T-helper 17 cell (primary cell): ENCODE measurements at places on chromosomes 3 and 15.

DNA sequence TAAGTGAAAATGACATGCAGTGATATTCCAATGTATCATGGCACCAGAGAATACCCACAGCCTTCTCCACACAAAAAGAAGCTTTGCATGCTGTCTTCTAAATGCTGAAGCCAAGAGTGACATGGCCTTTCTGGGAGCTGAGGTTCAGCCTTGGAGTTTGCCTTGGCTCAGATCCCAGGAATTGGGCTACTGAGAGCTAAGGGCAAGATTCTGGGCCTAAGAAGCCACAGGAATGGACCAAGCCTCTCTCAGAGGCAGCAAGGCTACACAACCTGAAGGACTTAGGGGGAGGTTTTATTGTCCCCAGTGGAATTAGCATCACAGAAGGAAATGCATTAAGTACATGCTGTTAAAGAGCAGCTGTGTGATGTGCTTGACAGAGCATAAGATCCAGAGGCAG is 1078.5 kb downstream of the TUSC7 start:
- no peak for DNase-seq

GRCh38 chr3:126938520-126939337 is 44.2 kb upstream of the PLXNA1 start:
- DNase-seq = no peak

DNA sequence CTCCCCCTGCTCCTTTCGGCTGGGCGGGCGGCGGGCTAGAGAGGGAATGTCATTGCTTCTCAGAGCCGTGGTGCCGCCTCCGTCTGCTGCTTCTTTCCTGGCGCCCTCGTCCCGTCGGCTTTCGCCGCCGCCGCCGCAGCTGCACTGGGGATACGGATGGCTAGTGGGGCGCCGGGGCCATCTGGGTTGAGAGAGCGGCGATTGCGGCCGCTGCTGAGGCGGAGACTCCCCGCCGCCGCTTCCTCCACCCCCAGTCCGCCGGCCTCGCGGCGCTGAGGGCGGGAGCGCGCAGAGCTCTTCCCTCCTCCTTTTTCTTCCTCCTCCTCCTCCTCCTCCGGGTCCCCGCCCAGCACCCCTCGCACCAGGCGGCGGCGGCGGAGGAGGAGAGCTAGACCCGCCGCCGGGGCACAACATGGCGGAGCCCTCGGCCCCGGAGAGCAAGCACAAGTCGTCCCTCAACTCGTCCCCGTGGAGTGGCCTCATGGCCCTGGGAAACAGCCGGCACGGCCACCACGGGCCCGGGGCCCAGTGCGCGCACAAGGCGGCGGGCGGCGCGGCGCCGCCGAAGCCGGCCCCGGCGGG is at the start of gene STT3B:
STT3B (plus strand) TSS at position 339 of the 582 bp plus-strand sequence; CDS start at position 413, 74 bp downstream.
- peak; percentile 64 for DNase-seq

DNA sequence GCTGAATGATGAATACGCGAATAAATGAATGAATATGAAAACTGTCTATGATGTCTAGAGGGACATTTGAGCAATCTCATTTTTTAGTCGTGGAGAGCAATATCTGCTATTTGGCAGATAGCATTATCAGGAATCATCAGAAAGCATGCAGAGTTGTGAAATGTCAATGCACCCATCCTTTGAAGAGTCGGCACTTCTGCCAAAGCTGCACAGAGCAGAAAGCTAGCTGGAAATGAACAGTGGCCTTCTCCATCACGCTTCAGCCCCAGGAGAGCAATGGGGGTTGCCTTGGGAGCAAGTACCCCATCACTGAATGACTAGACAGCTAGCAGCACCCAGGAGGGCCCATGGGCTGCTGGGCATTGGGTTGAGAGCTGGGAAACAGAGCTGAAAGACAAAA is 69.1 kb upstream of the PROK2 start:
- no peak for DNase-seq

DNA sequence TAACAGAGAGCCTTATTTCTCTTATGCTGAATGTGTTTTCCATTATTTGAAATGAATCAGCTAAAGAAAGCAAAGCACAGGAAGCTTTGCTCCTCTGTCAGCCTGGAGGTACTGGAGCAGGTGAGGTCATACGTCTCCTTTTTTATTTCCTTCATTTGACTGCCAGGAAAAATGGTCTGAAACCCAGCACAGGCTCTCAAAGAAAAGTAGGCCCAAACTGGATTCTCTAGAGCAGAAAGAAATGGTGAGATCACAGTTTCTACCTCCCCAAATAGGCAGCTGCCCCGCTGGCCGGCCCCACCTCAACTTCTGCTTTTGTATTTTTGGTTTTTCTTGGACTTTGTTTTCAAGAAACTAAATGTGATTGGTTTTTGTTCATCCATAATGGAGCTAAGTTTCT is 95.1 kb downstream of the RPL39L start:
- DNase-seq = no peak

DNA sequence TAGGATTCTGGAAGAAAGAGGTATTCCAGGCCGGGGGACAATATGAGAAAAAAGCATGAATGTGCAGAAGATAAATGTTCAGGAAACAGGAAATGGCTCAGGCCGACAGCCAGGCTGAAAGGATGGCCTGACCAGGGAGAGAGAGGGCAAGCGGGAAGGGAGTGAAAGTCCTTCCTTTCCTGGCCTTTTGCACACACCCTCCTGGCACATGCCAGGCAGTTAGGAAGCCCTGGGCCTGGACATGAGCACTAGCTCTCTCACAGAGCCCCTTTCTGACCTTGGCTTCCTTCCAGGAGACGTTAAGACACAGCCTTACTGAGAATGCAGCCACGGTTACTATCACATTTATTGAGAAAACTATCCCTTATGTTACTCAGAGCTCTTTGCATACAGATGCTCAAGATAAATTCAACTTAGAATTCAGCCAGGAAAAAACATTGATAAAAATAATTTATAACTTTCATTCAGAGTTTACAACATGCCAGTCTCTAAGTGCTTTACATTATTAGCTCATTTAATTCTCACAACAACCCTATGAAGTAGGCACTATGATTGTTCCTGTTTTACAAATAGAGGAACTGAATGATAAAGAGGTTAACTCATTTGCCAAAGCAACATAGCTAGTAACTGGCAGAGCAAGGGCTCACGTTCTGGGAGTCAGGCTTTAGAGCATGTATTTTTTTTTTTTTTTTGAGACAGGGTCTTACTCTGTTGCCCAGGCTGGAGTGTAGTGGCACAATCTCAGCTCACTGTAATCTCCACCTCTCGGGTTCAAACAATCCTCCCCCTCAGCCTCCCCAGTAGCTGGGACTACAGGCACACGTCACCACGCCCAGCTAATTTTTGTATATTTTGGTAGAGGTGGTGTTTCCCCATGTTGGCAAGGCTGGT is 39.4 kb upstream of the SMAD3 start:
- no peak for DNase-seq

DNA sequence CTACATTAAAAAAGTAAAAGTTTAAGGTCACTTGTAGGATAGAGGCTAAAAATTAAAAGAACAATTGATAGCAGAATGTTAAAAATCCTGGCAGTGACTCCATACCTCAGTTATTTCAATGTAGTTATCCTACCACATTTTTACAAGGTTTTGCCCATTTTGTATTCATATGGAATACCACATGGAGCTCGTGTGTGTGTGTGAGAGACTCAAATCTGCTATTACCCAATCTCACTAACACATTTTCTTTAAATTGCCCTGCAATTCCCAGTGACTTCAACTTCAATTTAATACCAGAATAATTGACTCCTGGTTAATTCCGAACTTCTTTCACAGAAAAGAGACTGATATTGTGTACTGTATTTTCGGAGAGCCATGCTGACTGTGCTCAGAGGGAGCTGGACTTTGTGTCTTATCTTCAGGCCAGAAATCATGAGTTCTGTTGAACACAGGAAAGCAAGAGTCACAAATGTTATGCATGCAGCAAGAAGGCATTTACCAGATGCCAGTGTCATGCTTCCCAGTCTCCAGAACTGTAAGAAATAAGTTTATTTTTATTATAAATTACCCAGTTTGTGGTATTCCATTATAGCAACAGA is 529.0 kb upstream of the NECTIN3 start:
- no peak for DNase-seq

- DNase-seq = no peak
These were observed 30.5 kb downstream of the ANP32A start for GRCh38 chr15:68790242-68790575.

DNA sequence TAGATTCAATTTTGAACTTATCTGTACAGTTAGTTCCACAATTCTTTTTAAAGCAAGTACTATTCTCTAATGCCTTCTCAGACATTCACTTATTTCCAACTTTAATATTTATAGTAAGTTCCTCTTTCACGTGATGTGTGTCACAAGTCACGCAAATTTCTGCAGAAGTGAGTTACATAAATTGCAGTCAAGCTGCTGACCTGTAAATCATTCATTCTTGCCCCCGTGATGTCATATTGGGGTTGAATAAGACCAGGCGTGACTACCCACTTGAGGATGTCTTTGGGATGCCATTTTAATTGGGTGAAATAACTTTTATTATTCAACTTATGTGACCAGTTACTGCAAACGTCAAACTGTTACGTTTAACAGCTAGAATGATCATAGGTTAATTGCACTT is 15.1 kb downstream of the PPARG start:
- no peak for DNase-seq

GRCh38 chr3:42190701-42191442 is 75.1 kb downstream of the CCK start:
- peak; percentile 32 for DNase-seq

DNA sequence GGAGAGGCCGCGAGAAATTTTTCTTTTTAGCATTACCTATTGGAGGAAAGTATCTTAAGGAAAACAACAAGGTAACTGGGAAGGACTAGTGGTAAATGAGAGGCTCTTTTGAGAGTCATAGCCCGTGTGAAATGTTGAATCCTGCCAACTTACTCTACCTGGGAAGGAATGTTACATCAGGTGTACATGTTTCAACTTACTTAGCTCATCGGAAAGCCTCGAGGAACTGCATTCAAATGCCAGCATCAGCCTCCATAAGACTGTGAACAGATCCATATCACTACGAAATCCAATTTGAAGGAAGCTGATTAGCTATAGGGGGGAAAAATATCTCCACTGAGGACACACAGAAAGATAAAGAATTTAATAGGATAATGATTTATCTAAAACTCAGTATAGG is 72.3 kb upstream of the PDZRN3 start:
- no peak for DNase-seq

GRCh38 chr15:40481341-40482074 is 10.7 kb downstream of the CHST14 start:
- no peak for DNase-seq

- no peak for DNase-seq
These were observed 72.8 kb downstream of the GABRG3 start for GRCh38 chr15:27043770-27044169.

DNA sequence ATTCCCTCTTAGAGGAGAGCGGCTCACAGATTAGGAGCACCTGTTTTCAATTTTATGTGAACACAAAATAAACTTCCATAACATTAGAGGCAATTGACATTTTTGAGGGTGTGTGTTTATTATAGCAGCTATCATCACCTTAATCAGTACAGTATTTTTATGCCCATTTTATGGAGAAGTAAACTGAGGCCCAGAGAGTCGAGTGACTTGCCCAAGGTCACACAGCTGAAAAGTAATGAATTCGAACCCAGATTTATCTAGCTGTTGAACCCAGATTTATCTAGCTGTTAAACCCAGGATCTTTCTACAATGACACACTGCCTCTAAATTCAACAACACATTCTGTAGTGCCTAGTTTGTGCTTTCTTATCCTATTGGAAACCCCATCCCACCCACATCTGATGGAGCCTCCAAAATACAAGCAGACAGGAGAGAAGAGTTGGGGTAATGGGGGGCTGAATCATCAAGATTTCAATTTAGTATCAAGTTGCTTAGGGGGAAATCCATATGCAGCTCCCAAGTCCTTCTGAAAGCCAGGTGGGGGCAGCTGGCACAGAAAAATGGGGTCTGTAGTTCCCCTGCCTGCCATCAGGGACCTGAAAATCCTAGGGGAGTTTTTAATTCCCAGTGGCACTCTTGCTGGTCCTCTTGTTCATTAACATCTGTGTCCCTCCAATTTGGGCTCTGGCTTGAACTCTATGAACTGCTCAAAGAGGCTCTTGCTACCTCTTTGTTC is 50.4 kb upstream of the TRA2B start:
- no peak for DNase-seq

GRCh38 chr15:100833417-100834389 is 45.9 kb upstream of the ALDH1A3 start:
- DNase-seq = no peak

DNA sequence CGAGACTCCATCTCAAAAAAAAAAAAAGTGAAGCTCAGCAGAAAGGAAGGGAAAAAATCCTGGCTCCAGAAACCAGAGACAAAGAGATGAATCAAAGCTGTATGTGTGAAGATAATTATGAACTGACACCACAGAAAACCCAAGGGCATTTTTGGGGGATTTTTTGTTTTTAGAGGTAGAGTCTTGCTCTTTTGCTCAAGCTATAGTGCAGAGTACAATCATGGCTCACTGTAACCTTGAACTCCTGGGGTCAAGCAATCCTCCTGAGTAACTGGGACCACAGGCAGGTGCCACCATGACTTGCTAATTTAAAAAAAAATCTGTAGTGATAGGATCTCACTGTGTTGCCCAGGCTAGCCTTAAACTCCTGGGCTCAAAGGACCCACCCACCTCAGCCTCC is 22.8 kb downstream of the HCLS1 start:
- no peak for DNase-seq

GRCh38 chr3:78732471-78732870 is 1035.3 kb downstream of the ROBO1 start:
- DNase-seq = no peak

DNA sequence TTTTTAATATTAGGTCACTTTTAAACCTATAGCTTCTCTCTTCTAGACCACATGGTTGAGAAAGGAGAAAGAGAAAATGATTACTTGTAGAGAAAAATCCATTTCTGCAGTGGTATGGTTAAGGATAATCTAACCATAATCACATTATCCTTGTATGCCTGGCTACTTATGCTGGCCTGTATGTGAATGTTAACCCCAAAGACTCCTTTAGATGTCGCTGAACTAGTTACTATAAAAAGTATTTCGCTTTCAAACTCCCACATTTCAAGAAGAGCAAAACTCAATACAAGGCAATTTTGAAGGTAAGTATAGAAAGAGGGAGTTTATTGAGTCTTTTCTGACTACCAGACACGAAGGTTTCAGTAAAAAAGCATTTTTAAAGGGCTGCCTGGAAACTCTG is 2.2 kb downstream of the KCTD6 start:
- DNase-seq = no peak

- no peak for DNase-seq
These were observed 59.0 kb downstream of the MTHFS start for GRCh38 chr15:79837846-79838245.

GRCh38 chr15:95741830-95742229 is 588.7 kb upstream of the NR2F2 start:
- DNase-seq = no peak

GRCh38 chr3:185199671-185200070 is 46.8 kb upstream of the C3orf70 start:
- DNase-seq = no peak

- no peak for DNase-seq
These were observed 230.8 kb downstream of the FEZF2 start for GRCh38 chr3:62142331-62143085.

- DNase-seq = no peak
These were observed 78.8 kb downstream of the FBN1 start for GRCh38 chr15:48566668-48567067.

GRCh38 chr3:119084371-119085069 is 49.9 kb upstream of the IGSF11 start:
- DNase-seq = no peak
